Mesothelial cell of epicardium (in vitro differentiated cells): ENCODE measurements at places on chromosomes 4 and X. TPM values are rescaled to one million over a fixed set of nuclear protein-coding genes. Genes with fewer than 3 reads are reported as not detected.

DNA sequence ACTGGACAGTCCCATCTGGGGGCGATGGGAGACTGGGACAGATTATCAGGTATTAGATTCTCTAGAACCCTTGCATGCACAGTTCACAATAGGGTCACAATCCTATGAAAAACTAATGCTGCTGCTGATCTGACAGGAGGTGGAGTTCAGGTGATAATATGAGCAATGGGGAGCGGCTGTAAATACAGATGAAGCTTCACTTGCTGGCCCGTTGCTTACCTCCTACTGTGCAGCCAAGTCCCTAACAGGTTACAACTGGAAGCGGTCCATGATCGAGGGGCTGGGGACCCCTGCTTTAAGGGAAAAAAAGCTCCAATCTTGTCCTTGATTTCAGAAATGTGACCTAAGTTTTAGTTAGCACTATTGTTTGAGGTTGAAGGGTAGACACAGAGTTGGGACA is 175.2 kb downstream of the ZNF330 start:
- no peak for DNase-seq

DNA sequence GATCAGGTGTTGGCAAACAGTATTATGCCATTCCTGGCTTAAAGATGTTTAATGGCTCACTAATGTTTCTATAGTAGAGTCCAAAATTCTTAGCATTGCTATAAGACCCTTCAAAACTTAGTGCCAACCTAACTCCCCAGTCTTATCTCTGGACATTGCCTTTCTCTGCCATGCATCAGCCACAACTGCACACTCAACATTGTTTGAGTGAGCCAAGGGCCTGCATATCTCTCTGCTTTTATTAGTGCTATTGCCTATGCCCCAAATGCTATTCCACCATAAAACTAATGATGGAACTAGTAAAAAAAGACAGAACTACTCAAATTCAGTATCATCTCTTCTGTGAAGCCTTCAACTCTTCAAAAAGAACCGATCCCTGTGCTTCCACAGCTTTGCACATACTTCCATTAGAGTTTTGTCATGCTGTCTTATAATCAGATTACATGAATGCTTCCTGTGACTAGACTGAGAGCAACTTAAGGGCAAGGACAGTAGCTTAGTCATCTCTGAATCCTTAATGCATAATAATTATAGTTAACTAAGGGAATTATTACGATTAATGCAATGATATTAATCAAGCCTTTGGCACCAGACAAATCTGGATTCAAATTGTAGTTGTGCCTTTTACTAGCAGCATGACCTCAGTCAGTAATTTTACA is 53.7 kb downstream of the CHM start:
- no peak for DNase-seq

DNA sequence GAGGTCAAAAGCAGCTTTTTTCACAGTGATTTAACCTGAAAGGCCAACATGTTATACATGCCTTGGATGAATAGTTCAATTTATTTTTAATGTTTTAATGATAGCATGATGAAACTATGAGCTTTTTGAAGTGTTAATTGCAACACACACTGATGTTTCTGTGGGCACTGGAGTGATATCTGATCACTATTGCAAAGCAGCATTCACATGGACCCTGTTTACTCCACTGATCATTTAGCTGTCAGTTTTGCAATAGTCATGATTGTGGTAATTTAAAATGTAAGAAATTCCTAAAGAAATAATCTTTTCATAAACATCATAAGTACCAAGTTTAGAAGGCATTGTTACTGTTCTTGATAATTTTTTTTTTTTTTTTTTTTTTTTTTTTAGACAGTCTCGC is 74.1 kb downstream of the ARSJ start:
- DNase-seq: no peak

GRCh38 chr4:78533854-78534253 is 17.7 kb upstream of the ANXA3 start:
- no peak for DNase-seq

DNA sequence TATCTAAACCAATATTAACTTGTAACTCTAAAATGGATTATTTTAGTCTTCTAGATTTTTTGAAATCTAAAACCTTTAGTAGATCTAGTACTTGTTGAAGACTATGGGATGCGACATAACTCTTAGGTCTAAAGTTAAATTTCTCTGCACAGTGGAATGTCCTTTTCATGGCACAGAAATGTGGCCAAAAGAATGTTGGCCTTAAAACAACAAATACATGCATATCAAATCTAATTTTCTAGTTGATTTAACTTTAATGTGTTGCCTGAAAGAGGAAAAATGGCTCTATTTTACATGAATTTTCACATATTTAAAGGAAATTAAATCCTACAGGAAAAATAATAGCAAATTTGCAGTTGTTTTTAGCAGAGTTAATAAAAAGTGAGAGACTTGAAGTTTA is 30.3 kb downstream of the NFKB1 start:
- DNase-seq: no peak

DNA sequence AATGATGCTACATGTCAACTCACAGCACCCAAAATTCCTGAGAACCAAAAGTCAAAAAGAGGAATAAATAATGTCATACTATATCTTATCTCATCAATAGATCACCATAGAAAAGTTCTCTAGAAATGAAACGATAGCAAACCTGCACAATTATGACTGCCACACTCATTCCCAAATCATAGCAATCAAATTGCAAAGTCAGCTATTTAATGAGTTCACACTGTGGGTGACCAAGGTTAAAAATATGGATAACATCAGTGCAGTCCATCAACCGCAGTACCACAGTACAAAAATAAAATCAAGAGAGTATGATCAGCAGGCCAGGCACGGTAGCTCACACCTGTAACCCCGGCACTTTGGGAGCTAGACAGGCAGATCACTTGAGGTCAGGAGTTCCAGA is 62.3 kb downstream of the ATRX start:
- no peak for DNase-seq

GRCh38 chr4:112895811-112896608 is 153.4 kb upstream of the ANK2 start:
- DNase-seq: no peak

GRCh38 chr4:70471897-70472296 is at the start of gene MUC7:
MUC7 (plus strand) TSS chr4:70472197; CDS start chr4:70474022, 1,825 bp downstream.
- DNase-seq: no peak

- no peak for DNase-seq
Measured at GRCh38 chr4:53713296-53713695, 122.0 kb upstream of the LNX1 start.

DNA sequence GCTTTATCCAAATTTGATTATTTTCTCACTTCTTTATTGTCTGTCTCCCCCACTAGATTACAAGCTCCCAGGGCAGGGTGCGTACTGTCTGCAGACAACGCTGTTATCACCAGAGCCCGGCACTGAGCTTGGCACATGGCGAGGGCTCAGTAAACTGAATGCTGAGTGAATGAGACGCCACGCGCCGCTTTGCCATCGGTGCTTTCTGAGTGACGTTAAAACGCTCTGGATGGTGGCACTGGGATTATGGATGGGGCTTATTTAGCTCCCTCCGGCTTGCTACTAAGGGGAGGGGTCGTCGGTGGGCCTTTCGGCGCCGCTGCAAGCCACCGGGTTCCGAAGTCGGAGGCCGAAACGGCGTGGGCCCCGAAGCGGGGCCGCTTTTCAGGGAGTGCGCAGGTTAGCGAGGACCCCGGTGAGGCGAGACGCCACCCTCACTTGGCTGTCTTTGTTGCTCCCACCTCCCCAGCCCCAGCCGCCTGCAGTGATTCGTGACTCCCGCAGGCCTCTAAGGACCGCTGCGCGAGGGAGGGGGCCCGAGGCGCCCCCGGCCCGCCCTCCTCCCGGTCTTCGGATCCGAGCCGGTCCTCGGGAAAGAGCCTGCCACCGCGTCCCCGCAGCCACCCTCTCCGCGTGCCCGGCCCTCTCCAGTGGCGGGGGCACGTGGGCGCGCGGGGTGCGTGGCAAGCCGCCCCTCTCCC is 569 bp upstream of the FHL1 start:
- DNase-seq: peak; percentile 39

DNA sequence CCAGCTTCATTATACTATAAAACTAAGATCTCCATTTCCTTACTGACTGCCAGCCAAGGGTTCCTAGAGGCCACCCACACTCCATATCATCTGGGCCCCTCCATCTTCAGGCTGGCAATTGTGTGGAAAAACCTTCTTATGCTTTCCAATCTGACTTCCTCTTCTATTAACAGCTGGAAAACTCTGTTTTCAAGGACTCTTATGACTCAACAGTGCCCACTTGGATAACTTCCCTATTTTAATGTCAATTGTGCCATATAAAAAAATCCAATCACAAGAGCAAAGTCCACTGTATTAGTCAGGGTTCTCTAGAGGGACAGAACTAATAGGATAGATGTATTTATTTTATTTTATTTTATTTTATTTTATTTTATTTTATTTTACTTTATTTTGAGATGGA is 41.0 kb upstream of the CPEB2 start:
- DNase-seq: no peak

GRCh38 chr4:153916273-153916755 is 127.4 kb upstream of the SFRP2 start:
- no peak for DNase-seq

DNA sequence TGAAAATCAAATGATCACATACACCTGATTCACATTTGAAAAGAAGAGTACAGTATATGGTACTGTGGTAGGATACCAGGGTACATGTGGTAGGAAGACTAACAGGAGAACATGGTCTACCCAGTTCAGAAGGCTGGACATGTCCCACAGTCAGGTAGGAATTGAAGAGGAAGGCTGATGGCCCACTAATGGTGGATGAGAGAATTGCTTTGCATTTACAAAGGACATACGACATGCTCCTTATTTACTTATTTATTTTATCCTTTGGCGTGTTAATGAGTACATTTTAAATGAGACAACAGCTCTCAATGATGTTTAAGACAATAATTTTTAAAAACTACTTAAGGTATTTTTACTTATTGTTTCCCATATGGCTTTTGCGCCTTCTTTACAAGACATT is 106.7 kb upstream of the BMP2K start:
- no peak for DNase-seq

GRCh38 chr4:173257732-173258717 is 76.1 kb downstream of the HMGB2 start:
- peak; percentile 62 for DNase-seq

DNA sequence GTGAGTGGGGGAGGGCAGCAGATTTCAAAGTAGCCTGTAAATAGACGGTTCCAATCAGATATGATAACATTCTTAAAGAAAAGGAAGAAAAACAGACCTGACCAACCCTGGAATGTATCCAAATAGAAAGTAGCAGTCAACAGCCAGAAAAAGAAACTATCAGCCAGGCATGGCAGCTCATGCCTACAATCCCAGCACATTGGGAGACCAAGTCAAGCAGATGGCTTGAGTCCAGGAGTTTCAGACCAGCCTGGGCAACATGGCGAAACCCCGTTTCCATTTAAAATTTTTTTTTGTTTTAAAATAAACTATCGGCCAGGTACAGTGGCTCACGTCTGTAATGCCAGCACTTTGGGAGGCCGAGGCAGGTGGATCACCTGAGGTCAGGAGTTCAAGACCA is 125.0 kb downstream of the THOC2 start:
- DNase-seq: no peak

DNA sequence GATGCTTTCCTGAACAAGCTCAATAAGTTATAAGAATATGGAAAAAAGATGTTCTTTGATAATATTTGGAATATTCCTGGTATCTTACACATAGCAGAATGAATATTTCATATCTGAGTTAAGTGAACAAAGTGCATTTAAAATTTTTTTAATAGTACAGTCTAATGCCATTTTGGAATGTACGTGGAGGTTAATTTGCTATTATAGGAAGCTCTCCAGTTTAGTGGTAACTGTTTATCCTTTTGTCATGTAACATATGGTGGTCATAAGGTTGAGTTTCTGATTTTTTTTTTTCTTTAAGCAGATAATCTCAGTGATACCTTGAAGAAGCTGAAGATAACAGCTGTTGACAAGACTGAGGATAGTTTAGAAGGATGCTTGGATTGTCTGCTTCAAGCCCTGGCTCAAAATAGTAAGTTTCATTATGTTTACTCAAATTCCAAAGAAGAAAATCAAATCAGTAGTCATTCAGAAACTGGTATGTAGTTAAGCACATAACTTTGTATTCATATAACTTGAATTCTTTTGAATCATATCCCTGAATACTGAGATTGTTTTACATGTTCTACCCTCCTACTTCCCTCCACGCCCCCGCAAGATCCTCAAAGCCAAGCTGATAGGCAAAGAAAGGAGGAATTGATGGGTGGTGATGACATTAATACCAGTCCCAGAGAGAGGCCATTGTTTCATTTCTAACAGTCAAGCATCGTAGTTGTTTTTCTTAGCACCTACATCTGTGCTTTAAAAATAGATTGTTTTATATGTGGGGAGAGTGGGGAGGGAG is 32.1 kb downstream of the RAP1GDS1 start:
- DNase-seq: no peak

DNA sequence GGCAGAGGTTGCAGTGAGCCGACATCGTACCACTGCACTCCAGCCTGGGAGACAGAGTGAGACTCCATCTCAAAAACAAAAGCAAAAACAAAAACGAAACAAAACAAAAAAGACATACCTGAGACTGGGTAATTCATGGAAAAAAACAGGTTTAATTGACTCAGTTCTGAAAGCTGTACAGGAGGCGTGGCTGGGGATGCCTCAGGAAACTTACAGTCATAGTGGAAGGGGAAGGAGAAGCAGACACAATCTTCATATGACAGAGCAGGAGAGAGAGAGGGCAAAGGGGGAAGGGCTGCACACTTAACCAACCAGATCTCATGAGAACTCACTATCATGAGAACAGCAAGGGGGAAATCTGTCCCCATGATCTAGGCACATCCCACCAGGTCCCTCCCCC is 229.5 kb downstream of the STK32B start:
- DNase-seq: no peak

- DNase-seq: no peak
Measured at GRCh38 chrX:11640089-11640488, 25.6 kb downstream of the ARHGAP6 start.

GRCh38 chr4:121056066-121056465 is 16.3 kb downstream of the NDNF start:
- no peak for DNase-seq

DNA sequence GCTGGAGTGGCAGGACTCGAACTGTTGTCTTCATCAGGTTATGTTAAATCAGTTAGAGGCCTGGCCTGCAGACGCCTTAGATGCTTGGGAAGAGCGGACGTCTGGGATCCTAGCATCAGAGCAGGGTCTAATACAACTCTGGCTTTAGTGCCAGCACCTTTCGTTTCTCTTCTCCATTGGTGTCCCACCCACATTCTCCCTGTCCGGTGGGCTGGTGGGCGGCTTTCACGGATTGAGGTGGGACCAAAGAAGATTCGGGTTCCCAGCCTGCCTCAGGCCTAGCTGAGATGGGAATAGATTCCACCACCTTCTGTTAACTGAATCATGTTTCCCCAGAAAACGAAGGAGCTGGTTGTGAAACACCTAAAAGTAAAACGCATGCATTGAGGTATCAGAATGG is 939 bp downstream of the PDK3 start:
- no peak for DNase-seq

Gene PABPC1L2B
- total RNA-seq: not detected in 3 replicates

Gene TMEM271
- 0.11 TPM in 1 of 3 replicates, not detected in the others for total RNA-seq

Gene GJB1
- total RNA-seq: 0.11 TPM in 1 of 3 replicates, not detected in the others

Gene AMTN
- not detected in 3 replicates for total RNA-seq

Gene GPR50
- total RNA-seq: 0.25 to 0.65 TPM (median 0.64 TPM) in 3 replicates

Gene BTK
- 0.07 to 0.42 TPM (median 0.20 TPM) in 3 replicates for total RNA-seq

Gene MGAT4D
- total RNA-seq: not detected in 3 replicates

Gene XIAP
- total RNA-seq: 38.1 to 45.6 TPM (median 42.4 TPM) in 3 replicates

Gene AKAP17A
- total RNA-seq: 74.0 to 77.0 TPM (median 74.8 TPM) in 3 replicates

Gene ZCCHC13
- total RNA-seq: not detected in 3 replicates

Gene VCX3A
- 0.40 to 0.63 TPM (median 0.41 TPM) in 3 replicates for total RNA-seq

Gene CD99
- total RNA-seq: 244 to 260 TPM (median 248 TPM) in 3 replicates
